ENCODE measurements at places on chromosomes 13 and 19.

DNA sequence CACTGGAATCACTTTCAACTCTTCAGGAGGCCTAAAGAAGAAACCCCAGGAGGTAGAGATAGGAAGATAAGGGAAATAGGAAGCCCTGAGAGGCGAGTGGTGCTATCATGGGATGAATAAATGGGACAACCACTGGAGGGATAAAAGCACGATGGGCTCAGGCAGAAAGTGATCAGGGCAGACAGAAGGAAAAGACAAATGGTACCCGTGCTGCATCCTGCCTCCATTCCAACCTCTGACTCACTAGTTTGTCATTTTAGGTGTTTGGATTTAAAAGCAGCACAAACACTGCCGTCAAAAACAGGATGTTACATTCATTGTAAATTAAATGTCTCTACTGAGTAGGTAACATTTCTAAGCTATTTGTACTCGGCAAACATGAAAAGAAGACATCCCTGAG lies 314.3 kb upstream of the HTR2A start:
- DNase-seq, result no peak

DNA sequence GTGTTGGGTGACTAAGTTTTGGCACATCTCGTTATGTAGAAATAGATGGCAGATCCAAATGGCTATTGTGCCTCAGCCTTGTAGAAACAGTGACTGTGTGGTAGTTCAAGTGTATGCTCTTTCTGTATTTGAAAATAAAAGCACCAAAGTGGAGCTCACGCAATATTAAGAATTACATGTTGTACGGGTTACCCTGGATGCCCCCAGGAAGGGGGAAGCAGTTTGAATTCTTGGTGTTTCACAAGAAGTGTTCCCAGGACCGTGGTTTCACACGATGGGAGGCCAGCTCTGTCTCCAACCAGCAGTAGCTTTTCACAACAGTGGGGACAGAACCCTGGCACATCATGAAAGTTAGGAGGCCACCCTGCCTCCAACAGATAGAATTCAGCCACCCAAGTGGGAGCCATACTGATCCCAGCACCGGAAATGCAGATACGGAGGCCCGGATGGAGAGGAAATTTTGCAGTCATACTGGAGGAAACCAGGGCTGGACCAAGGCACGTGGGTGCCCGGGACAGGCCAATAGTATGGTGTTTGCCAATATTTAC lies 8.9 kb downstream of the FLT1 start:
- no peak for DNase-seq

- DNase-seq, result no peak
Observed at GRCh38 chr19:49247676-49248075, 77.3 kb downstream of the SLC6A16 start.

GRCh38 chr13:38641164-38641948 lies 45.5 kb upstream of the FREM2 start:
- no peak for DNase-seq

DNA sequence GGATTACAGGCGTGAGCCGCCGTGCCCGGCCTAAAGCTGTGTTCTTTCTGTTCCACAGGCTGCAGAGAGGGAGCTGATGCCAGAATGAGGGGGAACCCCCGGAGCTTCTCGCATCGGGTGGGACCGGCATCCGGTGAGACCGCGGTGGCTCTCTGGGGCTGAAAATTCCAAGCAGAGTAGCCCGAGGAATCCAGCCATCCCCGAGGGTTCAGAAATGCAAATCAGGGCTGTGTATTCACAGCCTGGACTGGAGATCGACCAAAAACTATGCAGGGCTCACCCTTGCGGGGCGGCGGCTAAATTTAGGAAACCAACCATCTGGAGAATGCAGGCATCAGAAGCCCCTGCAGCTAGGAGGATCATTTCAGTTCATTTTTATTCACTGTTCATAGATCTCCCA lies 99.2 kb downstream of the GNG7 start:
- DNase-seq, result peak; percentile 40
